8988T (cell line): ENCODE measurements at places on chromosomes 4 and X.

DNA sequence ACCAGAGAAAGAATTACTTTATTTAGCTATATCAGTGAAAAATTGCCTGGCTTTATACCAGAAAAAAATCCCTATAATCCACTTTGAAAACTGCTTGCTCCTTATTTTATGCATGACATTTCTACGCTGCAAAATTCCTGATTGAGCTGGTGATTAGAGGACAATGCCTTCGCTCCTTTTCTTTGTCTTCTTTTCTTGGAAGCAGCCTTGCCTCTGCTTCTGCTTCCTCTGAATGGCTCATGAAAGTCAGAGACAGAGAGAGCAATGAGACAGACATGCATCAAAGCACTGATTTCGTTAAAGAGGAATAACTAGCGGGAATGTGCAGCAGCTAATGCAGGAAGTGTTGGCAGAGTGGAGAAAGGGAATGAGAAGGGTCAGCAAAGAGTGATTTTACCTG, 294.3 kb upstream of the IGFBP7 start:
- DNase-seq = no peak

- DNase-seq = no peak
Observed at GRCh38 chr4:101037249-101037648, 310.1 kb downstream of the PPP3CA start.

GRCh38 chr4:95232358-95233156, 316.2 kb downstream of the UNC5C start:
- no peak for DNase-seq

- no peak for DNase-seq
Observed at GRCh38 chr4:2071912-2072867, 13.1 kb downstream of the NAT8L start.

DNA sequence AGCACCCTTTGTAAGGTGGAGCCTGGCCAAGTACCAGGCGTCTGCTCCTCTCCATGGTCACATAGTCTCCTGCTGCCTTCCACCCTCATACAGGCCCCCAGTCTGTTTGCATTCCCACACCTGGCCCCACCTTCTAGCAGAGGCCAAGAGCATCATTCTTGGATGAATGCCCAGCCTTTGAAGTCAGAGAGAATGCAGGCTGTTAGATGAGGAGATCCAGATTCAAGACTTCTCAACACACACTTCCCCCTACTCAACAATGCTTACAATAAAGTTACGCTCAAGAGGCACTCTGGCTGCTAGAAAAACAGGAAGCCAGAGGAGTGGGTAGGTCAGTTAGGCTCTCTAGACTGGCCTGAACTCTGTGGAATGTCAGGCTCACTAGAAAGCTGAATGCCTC, 43.3 kb downstream of the SHROOM4 start:
- no peak for DNase-seq

DNA sequence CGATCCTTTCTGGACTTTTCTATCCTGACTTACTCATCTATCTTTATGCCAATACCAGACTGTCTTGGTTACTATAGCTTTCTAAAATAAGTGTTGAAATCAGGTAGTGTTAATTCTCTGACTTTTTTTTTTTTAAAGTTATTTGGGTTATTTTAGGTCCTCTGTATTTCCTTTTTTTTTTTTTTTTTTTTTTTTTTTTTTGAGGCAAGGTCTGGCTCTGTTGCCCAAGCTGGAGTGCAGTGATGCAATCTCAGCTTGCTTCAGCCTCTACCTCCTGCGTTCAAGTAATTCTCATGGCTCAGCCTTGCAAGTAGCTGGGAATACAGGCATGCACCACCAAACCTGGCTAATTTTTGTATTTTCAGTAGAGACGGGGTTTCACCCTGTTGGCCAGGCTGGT, 2.8 kb upstream of the NELFA start:
- no peak for DNase-seq

GRCh38 chr4:51960486-51960885, 59.7 kb downstream of the LRRC66 start:
- DNase-seq = no peak

DNA sequence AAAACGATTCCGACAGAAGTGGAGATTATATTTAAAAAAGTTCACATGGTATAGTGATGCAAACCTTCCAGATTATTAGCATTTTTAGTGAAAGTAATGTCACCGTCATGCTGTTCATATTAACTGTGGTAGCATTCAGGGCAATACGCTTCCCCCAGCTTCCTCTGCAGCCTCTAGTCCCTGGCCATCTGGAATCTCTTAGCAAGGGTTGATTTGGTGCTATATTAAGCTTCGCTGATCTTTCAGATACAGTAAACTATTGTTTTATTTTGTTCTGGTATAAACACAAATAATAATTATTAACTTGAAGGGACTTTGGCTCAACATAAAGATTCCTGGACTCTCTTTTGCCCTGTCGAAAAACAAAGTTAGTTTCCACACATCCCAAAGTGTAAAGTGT, 1080.5 kb upstream of the TENM3 start:
- no peak for DNase-seq
